ENCODE measurements at places on chromosomes 11 and 22.

- no peak for DNase-seq
Measured at GRCh38 chr11:43367382-43368178, 8.9 kb downstream of the TTC17 start.

- no peak for DNase-seq
Measured at GRCh38 chr11:63840356-63841060, 1.6 kb downstream of the MARK2 start.

GRCh38 chr22:45335021-45335818 lies 25.5 kb downstream of the FAM118A start:
- DNase-seq = no peak

DNA sequence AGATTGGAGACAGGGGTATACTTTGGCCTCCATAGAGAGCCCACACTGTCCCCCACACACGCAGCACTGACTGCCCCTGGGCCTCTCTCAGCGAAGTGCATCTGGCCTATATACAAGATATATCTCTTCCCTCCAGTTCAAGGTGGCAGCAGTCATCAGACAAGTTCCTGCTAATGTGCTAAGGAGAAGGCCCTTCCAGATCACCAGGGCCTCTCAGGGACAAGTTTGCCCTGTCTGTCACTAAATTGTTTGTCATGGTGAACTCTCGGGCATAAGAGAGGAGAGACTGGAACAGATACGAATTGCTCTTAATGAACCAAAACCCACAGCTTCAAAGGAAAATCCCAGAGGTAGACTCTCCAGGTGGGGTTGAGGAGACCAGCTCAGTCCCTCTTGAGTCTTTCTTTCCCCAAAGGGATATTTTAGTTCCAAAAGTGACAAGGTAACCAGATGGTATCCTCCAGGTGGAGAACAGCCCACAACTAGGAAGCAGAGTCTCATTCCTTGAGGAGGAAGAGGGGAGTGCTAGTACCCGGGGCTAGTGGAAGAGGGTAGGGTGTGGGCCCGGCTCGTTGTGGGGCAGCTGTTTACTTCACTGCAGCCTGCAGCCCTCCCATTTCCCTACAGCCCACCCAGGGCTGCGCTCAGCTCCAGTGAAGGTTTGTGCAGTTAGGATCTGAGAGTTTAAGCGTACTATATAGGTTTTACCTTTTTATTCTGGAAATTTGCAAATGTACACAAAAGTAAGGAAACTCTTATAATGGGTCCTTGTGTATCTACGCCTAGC lies 2.2 kb upstream of the SLC35C1 start:
- DNase-seq = no peak

DNA sequence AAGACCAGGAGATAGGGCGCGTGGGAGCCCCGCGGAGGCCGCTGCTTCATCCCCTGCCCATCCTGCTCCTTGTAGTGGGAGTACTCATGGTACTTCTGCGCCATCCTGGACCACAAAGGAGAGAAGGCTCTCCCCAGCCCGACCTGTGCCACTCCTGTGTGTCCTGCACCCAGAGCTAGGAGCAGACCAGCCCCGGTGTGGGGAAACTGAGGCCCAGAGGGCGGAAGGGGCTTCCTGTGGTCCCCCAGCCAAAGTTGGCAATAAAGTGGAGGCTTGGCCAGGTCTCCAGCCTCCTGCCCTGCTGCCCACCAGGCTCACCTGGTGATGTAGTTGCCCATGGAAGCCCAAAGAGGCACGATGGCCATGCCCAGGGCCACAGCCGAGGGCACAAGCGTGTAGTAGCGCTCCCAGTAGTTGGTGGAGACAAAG lies 4.7 kb downstream of the UNC93B1 start:
- DNase-seq = no peak

DNA sequence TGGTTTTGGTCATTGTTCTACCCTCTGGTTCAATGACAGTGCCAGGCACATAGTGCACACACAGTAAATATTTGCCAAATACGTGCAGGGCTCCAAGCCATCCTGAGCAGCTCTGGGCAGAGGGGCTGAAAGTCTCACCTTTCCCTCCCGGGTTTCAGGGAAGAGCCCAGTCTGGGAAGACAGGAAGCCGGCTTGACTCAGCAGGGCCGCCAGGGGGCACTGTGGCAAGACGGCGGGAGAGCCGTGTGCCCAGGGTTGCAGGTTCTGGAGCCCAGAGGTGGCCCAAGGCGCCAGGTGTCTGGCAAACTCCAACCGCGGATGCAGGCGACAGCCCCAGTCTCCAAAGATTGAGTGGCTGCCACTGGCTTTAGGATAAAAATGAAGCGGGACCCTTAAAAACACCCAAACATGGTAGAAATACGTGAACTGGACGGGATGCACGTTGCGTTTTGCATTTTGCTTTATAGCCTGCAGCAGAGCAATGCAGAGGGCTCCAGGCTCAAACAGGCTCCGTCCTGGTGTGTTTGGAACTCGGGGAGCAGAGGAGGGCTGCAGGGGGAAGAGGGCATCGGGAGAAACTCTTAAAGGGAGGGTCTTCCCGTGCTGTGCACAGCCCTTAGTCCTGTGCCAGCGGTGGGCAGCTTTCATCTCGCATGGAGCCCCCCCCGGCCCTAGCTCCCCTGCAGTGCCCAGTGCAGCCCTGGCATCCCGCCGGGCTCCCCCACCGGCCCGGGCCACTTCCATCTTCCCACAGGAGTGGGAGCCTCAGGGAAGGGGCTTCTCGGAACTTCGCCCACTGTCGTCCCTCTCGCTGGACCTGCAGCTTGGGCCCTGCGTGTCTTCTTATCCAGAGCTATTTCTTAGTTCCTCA lies 10.7 kb downstream of the KRTAP5-5 start:
- no peak for DNase-seq

DNA sequence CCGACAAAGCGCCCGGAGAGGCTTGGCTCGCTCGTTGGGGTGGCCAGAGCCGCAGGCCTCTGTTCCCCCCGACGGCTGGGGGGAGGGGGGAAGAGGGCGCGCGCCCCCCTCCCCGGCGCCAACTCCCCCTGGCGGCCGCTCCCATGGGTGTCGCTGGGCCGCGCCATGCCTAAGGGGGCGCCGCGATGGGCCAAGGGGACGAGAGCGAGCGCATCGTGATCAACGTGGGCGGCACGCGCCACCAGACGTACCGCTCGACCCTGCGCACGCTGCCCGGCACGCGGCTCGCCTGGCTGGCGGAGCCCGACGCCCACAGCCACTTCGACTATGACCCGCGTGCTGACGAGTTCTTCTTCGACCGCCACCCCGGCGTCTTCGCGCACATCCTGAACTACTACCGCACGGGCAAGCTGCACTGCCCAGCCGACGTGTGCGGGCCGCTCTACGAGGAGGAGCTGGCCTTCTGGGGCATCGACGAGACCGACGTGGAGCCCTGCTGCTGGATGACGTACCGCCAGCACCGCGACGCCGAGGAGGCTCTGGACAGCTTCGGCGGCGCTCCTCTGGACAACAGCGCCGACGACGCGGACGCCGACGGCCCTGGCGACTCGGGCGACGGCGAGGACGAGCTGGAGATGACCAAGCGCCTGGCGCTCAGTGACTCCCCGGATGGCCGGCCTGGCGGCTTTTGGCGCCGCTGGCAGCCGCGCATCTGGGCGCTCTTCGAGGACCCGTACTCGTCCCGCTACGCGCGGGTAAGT lies 1.4 kb downstream of the KCNC1 start:
- DNase-seq = no peak

DNA sequence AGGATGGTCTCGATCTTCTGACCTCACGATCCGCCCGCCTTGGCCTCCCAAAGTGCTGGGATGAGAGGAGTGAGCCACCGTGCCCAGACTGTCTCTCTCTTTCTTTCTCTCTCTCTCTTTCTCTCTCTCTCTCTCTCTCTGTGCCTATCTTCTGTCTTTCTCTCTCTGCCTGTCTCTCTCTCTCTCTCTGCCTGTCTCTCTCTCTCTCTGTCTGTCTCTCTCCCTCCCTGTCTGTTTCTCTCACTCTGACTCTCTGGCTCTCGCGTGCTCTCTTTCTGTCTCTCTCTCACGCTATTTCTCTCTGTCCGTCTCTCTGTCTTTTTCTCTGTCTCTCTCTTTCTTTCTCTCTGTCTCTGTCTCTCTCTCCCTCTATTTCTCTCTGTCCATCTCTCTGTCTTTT lies 3911.2 kb upstream of the OR11H1 start:
- no peak for DNase-seq

GRCh38 chr11:99638073-99638553 lies 617.4 kb downstream of the CNTN5 start:
- DNase-seq = no peak

GRCh38 chr11:97722721-97723120 lies 1298.0 kb upstream of the CNTN5 start:
- DNase-seq = no peak

DNA sequence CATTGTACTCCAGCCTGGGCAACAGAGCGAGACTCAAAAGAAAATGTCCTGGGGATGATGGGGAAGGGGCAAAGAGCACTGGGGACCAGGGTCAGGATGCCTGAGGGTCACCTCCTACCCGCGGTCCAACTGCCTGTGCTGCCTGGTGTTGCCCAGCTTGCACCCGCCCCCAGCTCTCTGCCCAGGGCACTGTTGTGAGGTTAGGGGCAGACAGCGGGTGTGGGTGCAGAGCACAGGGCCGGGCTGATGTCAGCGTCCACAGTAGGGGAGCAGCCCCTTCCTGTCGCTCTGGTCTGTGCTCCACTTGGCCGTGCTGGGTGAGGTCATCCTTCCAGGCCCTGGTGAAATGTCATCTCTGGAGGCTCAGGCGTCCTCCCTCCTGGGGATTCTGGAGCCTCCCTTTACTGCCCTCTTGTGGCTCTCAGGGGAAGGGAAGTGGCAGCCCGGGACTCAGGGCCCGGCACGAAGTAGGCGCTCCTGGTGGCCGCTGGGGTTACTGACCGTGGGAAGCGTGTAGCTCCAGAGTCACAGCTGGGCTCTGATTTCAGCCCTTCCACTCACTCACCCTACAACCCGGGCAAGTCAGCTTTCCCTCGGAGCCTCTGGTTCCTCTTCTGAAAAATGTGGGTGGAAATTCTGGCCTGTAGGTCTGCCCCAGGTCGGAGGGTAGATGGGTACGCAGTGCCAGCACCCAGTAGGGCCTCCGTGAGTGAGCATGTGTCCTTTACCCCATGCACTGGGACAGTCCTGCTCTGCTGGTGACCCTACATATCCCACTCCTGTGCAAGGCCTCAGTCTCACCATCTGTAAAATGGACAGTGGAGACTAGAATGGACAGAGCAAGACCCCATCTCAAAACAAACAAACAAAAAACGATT lies 17.3 kb upstream of the PRR5 start:
- DNase-seq = no peak

- DNase-seq = no peak
Measured at GRCh38 chr11:111598559-111598958, 3.7 kb upstream of the SIK2 start.

DNA sequence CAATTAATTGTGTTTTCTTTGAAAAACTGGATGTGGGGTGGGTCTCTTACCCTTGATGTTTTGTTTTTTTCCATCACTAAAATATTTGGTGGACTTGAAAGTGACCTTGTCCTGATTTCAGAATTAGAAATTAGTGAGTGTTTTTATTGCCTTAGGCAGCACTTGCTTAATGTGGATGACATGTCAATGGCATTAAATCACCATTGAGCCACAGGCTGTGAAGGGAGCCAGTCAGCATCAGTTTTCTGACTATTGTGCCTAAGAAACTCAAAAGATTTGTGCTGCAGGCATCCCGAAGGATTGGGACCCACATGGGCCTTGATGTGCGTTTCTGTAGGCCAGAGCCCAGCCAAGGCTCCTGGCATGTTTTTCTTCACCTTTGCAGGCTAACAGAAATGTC lies 53.8 kb downstream of the SWAP70 start:
- no peak for DNase-seq

GRCh38 chr11:5705688-5706087 lies 16.1 kb downstream of the TRIM22 start:
- no peak for DNase-seq

- no peak for DNase-seq
Measured at GRCh38 chr22:25621986-25622385, 57.5 kb downstream of the GRK3 start.

DNA sequence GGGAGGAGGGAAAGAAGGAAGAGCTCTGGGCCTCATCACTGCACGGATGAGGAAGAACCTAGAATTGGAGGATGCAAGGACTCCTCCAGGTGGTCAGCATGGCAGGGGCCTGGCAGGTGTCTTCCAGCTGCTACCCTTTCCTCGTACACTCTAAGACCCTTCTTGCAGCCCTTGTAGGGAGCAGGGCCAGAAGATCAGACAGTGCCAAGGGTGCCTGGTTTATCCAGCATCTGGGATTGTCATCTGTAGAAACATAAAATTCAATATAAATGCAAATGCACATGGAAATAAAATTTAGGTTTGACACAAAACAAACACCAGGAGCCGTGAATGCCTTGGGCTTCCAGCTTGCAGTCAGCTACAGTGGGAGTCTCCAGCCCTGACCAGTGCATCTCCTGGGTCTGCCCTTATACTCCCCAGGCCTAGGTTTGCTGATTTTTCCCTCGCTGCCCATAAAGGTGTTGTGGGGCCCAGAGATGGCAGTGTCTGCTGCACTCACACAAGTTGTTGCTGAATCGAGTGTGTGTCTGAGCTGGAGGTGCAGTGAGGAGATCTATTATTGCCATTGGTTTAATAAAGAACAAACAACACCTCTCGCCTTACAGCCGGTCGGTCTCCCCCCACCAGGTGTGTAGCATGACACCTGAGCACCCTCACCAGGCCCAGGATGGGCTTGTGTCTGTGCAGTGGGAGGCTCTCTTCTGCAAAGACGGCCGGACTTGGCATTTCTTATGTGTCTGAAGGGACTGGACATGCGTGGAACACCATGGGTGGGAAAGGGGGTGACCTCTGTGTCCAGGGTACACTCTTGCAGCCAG lies 87.1 kb downstream of the BCR start:
- no peak for DNase-seq

DNA sequence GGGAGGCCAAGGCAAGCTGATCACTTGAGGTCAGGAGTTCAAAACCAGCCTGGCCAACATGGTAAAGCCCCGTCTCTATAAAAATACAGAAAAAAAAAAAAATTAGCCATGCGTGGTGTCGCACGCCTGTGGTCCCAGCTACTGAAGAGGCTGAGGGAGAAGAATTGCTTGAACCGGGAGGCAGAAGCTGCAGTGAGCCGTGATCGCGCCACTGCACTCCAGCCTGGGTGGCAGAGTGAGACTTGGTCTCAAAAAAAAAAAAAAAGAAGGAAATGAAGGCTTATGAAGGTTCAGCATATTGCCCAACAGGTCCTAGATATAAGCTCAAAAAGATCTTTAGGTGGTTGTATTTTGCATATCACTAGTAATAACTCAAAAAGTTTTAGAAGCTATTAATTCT lies 10.2 kb downstream of the ATL3 start:
- DNase-seq = no peak

DNA sequence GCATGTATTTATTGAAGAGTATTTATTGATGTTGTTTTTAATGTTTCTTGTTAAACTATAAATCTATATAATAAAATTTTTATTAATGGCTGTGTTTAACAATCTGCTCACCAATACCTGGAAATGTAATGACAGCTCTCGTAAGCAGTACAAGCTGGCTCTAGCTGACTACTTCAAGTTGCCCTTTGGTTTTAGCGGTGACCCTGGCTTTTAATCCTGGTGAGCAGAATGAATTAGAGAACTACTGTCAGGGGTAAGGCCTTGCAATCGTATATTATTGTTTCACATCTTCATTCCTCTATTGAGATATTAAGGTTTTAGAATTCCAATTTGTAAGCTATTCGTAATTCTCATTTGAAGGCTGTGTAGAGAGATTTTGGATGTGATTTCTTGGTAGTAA lies 372.2 kb downstream of the METTL15 start:
- no peak for DNase-seq

GRCh38 chr11:115222218-115222862 lies 281.9 kb downstream of the CADM1 start:
- no peak for DNase-seq

GRCh38 chr11:11995601-11996000 lies 12.8 kb downstream of the DKK3 start:
- DNase-seq = no peak

All from T1000 (cell line).